ENCODE measurements at places on chromosomes 16 and 17.

DNA sequence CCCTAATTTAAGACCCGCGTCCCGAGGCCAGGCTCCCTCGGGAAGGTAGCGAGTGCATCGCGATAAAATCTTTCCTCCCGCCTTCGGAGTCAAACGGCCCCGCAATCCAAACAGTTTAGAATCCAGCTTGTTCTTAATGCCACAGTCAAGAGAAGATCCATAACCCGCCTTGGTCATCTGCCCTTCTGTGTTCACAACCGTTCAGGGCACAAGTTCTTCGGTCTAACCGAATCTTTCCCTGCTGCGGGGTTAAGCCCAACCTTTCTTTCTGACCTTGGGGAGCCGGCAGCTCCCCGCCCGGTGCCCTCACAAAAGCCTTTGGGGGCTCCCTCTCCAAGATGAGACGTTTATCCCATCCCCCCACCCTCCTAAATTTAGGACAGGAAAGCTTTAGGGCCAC is 30.3 kb downstream of the CPSF4L start:
- peak; percentile 39 for DNase-seq

DNA sequence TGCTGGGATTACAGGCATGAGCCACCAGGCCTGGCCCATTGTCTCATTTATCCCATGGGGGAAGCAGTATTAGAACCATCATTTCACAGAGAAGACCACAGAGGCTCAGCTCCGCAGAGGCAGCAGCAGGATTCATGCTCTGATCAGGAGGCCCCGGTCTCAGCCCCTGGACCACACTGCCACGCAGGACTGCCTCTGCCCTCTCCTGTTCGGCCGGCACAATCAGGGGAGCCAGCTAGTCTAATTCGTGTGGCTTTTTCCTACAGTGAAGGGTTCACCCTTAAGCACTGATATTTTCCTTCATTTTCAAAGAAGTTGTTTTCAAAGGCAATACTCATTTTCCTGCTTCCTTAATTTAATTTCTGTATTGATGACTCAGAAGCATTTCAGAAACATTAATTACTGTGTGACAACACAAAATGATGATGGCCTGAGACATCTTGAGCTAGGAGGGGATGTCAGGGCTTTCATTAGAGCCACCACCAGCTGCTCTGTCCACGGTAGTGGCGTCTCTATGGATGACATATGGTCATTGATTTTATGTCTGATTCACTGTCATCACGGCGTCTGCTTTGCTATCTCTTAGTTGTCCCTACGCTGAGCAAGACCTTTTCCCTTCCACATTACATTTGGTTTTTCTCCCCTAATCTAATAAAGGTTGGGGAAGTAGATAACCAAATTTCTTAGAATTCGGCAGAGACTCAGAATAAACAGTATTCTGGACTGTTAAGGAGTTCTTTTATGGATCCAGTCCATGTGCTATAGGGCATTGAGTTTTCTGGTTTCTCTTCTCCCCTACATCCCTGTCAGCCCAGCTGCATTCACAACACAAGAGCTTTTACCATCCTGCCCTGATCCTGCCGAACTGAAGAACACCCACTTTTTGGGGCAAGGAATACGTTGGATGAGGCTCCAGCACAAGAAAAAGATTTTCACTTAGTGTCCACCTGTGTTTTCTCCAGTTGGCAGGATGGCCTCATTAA is 314.0 kb downstream of the SLC39A11 start:
- no peak for DNase-seq

- DNase-seq: no peak
Measured at GRCh38 chr17:72191921-72192799, 71.3 kb downstream of the SOX9 start.

DNA sequence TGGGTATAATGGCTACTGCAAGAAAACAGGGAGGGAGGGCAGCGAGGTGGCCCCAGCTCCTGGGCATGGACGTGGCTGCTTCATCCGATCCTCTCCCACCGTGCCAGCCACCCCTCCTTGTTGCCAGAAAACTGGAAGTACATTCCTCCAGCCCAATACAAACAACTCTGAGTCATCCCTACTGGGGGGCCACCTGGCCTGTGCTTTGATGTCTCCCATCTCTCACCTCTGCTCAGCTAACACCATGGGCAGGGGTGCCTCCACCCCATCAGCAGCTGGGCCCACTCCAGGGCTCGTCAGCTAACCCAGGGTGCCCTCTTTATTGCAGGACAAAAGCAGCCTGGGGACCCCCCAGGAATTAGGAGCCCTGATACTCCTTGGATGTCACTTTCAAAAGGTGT is 2.0 kb downstream of the RHBDF2 start:
- no peak for DNase-seq

DNA sequence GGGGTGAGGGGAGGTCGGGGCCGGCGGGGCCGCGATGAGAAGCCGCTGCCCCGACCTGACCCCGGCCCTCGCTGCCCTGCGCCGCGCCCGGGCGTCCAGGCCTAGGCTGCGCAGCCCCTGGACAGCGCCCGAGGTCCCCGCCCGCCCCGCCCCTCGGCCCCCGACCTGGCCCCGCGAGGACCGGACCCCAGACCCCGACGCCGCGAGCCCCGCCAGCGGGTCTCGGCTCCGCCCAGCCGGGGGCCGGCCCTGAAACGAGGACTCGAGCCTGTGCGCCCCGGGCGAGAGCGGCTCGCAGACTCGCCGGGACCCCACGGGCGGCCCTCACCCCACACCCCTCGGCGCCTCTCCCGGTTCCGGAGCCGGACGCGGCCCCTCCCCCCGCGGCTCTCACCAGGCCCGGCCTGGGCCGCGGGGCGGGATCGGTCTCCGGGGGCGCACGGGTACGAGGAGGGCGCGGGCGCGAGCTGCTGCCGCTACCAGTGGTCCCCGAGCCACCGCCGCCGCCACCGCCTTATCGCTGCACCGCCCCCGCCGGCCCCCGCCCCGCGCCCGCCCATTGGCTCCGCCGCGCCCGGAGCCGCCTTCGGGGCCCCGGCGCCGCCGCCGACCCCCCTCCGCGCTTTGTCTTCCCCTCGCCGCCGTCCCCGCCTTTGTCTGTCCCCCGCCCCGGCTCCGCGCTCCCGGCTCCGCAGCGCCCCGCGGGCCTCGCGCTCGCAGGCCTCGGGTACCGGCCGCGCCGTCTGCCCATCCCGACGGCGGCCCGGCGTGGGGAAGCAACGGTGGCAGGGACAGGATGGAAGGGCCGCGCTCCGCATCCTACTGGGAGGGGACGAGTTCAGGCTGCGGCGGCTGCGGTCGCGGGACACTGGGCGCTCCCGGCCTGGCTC is at the start of gene LIMD2:
Gene LIMD2, minus strand, starts transcription at position 488 of the 890 bp plus-strand sequence. CDS start 827 bp downstream, outside the sequence.
- DNase-seq: peak; percentile 85

DNA sequence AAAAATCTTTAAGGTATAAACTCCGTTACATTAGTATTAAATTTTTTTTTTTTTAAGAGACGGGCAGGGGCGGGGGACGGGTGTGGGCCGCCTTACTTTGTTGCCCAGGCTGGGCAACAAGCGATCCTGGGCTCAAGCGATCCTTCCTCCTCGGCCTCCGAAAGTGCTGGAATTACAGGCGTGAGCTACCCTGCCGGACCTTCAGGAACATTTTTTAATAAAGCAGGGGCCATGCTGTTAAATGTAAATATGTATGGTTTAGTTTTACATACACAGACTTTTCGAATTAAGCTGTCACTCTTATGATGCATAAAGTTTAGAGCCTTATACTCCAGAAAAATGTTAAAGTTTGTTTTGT is 2.4 kb downstream of the PPM1D start:
- DNase-seq: no peak

GRCh38 chr17:41667280-41668041 is 21.2 kb upstream of the EIF1 start:
- no peak for DNase-seq

- no peak for DNase-seq
Measured at GRCh38 chr16:85668676-85669424, 19.9 kb downstream of the GINS2 start.

- no peak for DNase-seq
Measured at GRCh38 chr16:53680756-53681155, 22.9 kb downstream of the RPGRIP1L start.

- DNase-seq: no peak
Measured at GRCh38 chr17:69222707-69223258, 5.8 kb downstream of the ABCA10 start.

DNA sequence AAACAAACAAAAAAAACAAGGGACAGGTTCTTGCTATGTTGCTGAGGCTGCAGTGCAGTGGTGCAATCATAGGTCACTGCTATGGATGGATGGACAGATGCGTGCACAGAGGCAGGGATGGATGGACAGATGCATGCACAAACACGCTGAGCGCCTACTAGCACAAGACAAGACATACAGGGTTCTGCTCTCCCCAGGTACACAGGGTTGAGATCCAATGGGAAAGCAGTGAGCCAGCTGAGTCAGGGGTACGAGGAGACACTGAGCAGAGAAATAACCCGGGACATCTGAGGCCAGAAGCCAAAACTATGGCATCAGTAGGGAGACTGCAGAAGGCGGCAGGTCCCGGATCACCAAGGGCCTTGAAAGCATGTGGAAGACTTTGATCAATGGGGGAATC is 6.2 kb downstream of the IL32 start:
- DNase-seq: peak; percentile 42

- no peak for DNase-seq
Measured at GRCh38 chr16:67770346-67770991, 35.9 kb downstream of the RANBP10 start.

DNA sequence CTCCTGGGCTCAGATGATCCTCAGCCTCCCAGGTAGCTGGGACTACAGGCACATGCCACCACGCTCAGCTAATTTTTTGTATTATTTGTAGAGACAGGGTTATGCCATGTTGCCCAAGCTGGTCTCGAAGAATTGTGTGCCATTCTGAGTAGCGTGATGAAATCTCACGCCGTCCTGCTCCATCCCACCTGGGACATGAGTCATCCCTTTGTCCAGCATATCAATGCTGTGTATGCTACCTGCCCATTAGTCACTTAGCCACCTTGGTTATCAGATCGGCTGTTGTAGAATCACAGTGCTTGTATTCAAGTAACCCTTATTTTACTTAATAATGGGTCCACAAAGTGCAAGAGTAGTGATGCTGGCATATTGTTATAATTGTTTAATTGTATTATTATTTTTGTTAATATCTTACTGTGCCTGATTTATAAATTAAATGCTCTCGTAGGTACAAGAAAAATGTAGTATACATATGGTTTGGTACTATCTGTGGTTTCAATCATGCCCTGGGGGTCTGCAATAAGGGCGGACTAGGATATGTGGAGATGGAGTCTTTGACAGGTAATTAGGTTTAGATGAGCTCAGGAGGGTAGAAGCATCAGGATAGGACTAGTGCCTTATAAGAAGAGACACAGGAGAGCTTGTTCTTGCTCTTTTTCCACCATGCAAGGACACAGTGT is 26.6 kb upstream of the SLC13A2 start:
- no peak for DNase-seq

GRCh38 chr16:10969615-10970014 is 25.3 kb downstream of the CLEC16A start:
- no peak for DNase-seq

DNA sequence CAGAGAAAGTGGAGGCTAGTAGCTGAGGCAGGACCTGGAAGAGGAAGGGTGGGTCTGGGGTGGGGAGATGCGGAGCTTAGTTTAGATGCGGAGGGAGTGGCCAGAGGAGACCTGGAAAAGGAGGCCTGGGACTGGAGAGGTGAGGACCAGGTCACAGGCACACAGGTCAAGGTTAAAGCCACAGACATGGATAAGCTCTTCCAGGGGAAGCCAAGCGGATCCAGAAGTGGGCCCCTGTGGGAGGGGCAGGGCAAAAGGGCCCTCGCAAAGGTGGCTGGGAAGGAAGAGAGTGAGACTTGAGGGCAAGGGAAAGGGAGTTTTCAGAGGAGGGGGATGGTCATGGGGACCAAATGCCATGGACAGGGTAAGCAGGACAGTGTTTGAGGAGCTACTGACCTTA is 13.9 kb upstream of the MLLT6 start:
- DNase-seq: no peak

- DNase-seq: no peak
Measured at GRCh38 chr17:40857535-40857934, 9.5 kb downstream of the KRT12 start.

GRCh38 chr17:13503526-13503925 is 98.2 kb downstream of the HS3ST3A1 start:
- DNase-seq: no peak

DNA sequence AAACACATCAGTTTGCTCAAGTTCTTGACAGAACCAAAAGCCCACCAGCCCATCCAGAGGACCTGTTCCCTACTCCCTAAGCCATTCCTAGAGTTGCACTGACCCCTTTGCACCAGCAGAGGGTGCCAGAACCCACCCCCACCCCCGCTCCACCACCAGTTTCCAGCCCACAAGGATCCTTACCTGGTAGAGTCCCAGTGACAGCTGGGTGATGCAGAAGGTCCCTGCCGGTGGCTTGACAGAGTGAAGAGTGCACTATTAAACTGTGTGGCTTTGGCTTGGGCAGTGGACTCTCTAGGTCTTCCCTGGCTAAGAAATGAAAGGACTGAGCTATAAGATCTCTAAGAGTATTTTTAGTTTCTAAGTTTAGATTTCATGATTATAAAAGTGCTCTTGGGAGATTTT is 73.3 kb upstream of the MTMR4 start:
- peak; percentile 74 for DNase-seq

DNA sequence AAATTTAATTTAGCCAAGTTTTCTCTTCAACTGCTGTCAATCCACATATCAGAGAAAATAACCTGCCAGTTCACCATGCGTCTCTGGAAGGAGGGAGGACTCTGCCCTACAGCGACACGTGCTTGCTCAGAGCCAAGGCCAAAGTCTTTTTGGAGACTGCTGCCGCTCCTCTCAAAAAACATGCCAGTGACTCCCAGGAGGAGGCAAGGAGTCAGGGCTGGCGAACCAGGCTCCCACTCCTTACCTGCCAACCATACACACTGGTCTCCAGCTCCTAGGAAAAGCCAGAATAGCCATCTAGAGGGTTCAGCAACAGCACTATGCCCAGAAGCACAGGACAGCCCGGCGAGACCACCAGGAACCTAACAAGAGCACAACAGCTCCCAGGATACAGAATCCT is 73.0 kb downstream of the ANKRD11 start:
- no peak for DNase-seq

DNA sequence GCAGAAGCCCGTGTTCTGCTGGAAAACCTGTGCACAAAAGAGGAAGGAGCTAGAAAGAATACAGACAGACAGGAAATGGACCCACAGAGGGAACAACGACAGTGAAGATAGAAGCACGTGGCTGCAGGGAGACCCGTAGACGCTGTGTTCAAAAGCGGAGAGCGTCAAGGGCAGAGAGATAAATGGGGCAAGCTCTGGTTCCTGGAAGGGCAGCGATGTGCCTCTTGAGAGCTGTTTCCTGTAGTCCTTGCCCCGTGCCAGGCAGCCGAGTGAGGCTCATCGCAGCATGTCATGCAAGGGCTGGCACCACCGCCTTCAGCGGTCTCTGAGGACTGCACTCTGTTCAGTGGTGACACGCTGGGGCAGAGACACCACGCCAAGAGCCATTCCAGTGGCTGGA is 43.6 kb upstream of the CACNG5 start:
- DNase-seq: no peak

DNA sequence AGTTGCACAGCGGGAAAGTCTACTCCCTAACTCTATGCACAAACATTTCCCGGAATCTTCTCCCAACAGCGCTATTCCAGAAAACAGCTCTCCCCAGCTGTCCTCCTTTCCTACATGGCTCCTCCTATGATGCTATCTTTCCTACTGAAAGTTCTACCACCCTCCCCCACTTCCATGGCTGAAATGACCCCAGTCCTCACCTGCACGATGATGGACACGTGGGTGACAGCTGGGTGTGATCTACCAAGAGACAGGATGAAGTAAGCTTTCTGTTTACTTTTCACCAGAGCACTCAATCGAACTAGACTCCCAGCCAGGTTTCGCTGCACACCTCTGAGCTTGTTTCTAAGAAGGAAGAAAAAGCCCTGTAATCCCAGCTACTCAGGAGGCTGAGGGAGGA is 10.7 kb downstream of the CTC1 start:
- DNase-seq: no peak
